Stimulated activated CD8-positive, alpha-beta memory T cell treated with anti-CD3 and anti-CD28 coated beads, Interleukin-15, amount 100 ng/mL, for 48 hours (primary cell): ENCODE measurements at places on chromosomes 13 and 19.

DNA sequence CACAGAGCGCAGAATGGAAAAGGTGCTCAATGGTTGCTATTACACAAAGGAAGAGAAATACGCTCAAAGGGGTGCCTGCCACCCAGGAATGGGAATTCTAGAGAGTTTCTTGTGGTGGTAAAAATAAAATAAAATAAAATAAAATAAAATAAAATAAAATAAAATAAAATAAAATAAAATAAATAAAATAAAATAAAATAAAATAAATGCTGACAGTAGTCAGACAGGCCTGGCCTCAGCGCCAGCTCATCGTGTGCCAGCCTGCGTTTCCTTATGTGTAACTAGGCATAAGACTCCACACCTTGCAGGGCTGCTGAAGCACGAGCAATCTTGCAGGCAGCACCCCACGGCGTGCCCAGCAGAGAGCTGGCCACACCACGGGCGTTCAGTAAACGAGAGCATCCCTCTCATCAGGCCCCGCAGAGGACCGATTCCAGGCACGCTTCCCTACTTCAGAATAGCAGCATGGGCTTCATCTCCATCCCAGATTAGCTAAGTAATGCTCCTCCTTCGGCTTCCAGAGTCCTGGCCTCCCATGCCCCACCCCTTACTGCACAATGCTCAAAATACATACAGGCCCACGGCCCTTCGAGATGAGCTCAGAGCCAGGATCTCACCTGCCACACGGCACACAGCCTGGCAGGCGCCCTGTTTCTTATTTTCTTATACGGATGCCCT, 5.6 kb downstream of the NAPA start:
- no peak for DNase-seq

DNA sequence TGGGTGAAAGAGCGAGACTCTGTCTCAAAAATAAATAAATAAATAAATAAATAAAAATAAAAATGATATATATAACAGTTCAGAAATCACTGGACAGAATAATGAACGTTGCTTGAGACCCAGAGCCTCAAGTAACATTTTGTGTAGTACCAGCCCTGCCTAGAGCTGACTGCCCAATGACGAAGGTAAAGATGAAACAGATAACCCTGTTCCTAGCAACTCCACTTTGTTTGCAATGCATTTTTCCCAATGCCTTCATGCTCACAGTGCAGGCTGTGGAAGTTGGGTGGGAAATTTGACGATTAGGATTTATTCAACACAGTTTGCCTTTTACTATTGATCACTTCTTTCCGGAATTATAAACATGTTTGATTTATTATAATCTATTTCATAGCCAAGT, 22.2 kb upstream of the FRY start:
- DNase-seq, result no peak

- DNase-seq, result no peak
Measured at GRCh38 chr19:1356508-1356865, 27.2 kb upstream of the NDUFS7 start.

GRCh38 chr13:103605546-103606326, 539.5 kb upstream of the SLC10A2 start:
- no peak for DNase-seq

- DNase-seq, result no peak
Measured at GRCh38 chr19:6219586-6220290, 60.0 kb downstream of the MLLT1 start.
